ENCODE measurements at places on chromosomes 1 and 21. TPM values are rescaled to one million over a fixed set of nuclear protein-coding genes. Genes with fewer than 3 reads are reported as not detected.

BARHL2 gene
- total RNA-seq, result not detected

SPEN gene
- total RNA-seq, result 46.1 TPM

CBR3 gene
- total RNA-seq, result 9.7 TPM

GNL2 gene
- 65.7 TPM for total RNA-seq

MAP3K21 gene
- 7.3 TPM for total RNA-seq

Measured in A549 treated with dexamethasone at 1 μM for 4 hours (cell line).